Stimulated activated naive CD8-positive, alpha-beta T cell treated with anti-CD3 and anti-CD28 coated beads, Interleukin-15, Interleukin-2, amounts not matched to agents 100 U/mL and 50 U/mL, for 24 hours (primary cell): ENCODE measurements at places on chromosomes 6 and 20.
A peak's percentile ranks its signal among the peaks of the same experiment; 100 is the strongest.

- no peak for DNase-seq
Observed at GRCh38 chr20:62134735-62135231, 8.4 kb downstream of the PSMA7 start.

DNA sequence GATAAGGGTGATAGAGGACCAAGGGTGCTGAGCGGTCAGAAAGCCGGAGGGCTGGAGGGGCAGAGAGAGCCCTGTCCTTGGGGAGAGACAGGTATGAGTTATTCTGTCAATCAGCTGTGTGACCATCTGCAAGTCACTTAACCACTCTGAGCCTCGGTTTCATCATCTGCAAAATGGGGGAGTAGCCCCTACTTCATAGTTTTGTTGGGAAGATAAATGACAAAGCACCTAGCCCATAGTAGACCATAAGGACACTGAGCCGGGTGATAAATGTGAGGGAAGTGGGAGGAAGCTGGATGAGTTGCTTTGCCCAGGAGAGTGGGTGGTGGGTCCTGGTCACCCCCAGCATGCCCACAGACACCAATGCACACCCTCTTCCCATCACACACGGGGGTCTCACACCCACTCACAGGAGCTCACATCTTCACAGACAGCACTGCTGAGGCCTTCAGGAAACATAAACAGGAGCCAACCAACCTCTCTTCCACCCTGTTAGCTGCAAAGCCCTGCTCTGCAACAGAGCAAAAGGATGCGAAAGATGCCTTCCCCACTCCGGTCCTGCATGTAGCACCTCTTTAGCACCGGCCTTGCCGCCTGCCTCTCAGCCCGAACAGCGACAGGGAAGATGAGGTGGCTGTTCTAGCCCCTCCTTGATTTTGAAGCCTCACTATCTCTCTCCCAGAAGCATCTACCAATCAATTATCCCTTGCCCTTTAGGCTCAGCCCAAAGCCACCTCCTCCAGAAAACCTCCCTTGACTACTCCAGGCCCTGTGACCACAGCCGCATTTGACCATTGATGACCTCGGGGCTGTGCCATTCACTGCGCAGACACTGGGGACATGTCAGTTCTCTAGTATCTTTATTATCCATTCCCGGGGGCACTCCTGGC lies 18.9 kb downstream of the SPDEF start:
- no peak for DNase-seq

GRCh38 chr6:101830501-101831031 lies 437.1 kb downstream of the GRIK2 start:
- DNase-seq = no peak

GRCh38 chr6:30047220-30047619 lies 13.8 kb upstream of the POLR1H start:
- DNase-seq = no peak

- DNase-seq = no peak
Observed at GRCh38 chr20:35981969-35982368, 13.6 kb downstream of the CNBD2 start.

- DNase-seq = no peak
Observed at GRCh38 chr6:399785-400534, 8.4 kb downstream of the IRF4 start.

- no peak for DNase-seq
Observed at GRCh38 chr6:118804091-118804490, 89.9 kb upstream of the ASF1A start.

- no peak for DNase-seq
Observed at GRCh38 chr6:117425431-117426153, at the start of gene ROS1. Gene ROS1 (minus strand): TSS chr6:117425942. CDS start chr6:117425656, 286 bp downstream.

GRCh38 chr6:138528137-138528536 lies 28.8 kb upstream of the NHSL1 start:
- DNase-seq = no peak

GRCh38 chr6:105789935-105790334 lies 296.2 kb upstream of the PRDM1 start:
- no peak for DNase-seq

GRCh38 chr6:124964764-124965105 lies 2.5 kb downstream of the RNF217 start:
- no peak for DNase-seq

DNA sequence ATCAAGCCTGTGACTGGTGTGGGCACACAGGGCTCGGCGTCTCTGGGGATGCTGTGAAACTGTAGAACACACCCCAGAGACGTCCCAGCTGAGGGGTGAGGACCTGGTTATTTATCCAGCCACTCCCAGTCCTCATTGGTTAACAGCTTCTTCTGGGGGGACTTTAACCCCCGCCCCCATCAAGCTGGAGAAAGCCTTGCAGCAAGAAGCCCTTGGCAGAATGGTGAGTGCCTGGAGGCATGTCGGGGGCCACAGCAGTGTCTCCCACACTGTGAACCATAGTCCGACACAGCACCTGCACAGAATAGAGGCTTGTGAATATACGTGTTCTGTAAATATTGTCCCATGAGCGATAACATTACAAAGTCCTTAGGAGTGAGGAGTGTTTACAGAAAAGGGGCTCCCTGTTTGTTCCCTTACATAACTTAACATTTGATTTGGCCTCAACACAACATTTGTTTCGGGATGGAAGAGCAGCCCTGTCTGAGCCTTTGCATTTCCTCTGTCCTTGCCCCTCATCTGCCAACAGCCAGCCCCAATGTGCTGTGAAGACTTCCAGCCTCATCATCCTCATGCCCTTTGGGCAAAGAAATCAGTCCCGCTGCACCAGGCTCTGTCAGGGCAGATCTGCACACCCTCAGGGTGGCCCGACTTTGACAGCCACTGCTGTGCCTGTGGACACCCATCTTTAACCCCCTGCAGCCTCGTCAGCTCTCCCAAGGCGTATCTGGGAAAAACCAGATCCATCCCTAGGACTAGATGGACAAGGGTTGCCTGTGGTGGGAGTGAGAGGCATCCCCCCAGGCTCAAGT lies 2.2 kb upstream of the RRBP1 start:
- no peak for DNase-seq

DNA sequence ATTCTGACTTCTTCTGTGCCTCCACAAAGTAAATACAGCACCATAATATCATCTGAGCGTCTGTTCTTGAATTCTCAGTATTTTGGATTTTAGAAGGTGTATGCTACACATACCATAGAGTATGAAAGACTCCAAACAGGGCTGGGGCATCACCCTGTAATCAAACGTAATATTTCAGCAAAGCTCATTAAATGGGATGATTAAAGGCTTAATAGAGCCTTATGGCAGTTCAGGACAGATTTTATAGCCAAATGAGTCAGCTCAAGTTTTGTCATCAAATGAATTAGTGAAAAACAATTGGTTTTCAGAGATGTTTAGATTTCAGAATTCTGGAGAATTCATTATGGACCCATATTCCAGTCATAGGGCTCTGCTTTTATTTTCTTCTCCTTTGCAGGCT lies 68.9 kb downstream of the TULP4 start:
- DNase-seq = no peak

- no peak for DNase-seq
Observed at GRCh38 chr20:38671186-38671585, 53.1 kb upstream of the SLC32A1 start.

DNA sequence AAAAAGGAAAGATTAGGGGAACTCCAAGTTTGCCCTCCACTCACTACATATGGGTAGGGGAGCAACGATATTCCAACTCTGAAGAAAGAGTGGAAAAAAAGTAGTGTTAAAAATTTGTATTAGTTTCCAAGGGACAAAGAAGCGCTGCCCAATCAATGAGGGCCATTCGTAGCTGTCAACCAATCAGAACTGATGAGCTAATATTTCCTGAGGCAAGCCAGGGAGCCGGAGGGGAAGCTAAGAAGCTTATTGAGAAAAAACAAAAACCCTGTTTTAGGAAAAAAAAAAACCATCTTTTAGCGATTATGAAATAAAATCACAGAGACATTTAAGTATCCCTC lies 59.5 kb downstream of the TRIM38 start:
- peak; percentile 51 for DNase-seq

GRCh38 chr6:127115084-127115655 lies 3.3 kb upstream of the RSPO3 start:
- DNase-seq = no peak

DNA sequence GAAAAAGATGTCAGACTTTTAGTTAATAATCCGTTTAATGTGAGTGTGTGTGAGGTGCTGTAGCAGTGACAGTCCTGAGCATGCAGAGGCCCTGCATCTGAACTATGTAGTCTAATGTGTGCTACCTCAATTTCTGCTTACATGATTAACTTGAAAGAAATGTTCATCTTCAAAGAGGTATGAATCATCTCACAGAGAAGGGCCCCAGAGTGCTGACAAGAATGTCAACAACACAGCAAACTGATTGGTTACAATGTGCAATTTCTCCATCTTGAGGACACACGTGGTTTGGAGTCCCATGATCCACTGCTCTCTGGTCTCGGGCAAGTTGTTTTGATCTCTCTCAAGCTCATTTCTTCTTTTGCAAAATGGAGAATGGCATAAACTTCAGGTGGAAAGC lies 61.7 kb upstream of the EMILIN3 start:
- DNase-seq = peak; percentile 7

DNA sequence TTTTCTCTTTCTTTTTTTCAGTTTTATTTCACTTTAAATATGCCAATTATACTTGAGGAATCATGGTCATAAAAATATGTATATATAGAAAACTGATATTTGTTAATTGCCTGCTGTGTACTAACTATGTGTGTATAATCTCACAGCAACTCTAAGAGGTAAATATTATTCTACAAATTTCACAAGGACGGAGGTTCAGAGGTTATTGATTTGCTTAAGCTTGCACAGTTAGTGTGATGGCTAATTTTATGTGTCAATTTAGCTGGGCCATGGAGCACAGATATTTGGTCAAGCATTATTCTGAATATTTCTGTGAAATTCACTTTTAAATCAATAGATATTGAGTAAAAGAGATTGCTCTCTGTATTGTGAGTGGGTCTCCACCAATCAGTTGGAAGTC lies 75.7 kb upstream of the CENPW start:
- DNase-seq = no peak

DNA sequence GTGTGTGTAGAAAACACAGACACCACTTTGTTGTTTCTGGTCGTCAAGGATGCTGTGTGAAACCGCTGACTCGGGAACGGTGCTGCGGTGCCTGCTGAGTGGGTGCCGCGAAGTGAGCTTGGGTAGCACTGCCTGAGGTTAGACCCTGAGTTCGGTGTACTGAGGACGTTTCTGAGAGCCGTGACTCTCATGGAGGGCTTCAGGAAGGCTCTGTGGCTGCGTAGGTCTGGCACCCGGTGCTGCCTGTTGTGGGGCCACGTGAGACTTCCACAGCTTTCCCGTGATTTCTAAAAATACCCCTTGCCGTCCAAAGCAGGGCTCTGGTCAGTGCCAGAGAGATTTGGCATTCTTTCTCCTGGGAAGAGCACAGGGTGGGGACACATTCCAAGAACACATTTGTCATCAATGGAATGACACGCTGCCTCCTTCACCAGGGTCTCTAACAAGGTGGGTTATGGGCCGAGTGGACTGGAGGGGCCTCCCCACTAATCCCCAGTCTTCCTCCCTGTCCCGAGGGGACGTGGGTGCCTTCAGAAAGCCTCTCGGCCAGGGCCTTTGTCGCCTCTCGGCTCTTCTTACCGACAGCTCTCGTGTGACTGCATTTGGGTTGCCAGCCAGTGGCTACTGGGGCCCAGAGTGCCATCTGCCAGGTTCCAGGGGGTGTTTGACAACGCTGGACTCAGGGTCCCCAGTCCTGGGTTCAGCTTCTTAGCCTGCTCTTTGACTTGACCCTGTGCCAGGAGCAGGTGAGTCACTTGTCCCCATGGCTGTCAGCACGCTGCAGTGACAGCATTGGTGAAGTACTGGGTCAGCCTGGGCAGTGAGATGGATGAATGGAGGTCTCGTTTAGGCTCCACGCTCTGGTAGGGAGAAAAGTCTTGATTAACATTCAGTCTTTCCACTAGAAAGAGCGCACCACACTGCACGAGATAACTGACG lies 62.2 kb downstream of the SYNJ2 start:
- DNase-seq = no peak

GRCh38 chr6:166958926-166959861 lies 2.8 kb upstream of the RNASET2 start:
- peak; percentile 47 for DNase-seq

DNA sequence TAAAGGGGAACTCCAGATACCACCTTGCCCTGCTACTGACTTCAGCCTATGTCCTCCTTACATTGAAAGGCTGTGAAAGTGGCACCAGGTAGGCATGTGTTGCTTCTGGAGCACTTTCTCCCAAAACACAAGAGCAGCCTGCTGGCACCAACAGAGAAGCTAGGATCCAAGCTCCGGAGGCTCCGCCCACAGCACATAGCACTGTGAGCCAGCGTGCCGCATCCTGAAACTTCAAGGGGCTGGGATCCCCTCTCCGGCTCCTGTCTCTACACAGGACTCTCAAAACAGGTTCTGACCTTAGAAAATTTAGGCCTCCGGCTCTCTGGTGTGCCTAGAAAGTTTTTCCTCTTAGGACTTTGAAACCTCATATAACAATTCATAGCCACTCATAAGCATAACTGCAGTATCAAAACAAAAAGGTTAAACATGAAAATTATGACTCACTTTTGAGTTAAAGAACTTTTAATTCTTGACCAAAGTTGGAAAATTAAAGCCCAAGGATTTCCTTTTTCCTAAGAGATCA lies 41.1 kb downstream of the EZR start:
- no peak for DNase-seq

DNA sequence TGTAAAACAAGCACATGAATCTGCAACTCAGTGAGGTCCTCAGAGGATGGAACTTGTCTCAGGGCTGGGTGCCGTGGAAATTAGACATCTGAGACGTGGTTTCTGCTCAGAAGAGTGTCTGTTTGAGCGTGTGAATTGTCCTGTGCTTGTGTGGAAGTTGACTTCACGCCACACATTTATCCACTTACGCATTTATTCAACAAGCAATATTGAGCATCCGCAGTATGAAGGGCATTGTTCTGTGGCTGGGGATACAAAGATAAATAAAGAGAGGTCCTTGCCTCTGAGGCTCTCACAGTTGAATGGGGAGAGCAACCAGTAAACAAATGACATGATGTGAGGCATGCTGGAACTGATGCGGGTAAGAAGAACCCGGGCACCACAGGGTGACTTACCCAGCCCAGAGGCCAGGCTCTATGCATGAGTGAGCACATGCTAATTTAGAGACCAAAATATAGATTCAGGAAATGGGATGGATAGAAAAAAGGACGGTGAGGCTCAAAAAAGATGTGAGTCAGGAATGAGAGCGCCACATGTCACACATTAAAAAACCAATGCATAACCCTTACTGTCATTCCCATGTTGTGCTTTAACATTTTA lies 60.4 kb downstream of the SOBP start:
- no peak for DNase-seq

GRCh38 chr20:61321481-61321880 lies 69.4 kb downstream of the CDH4 start:
- no peak for DNase-seq

- DNase-seq = no peak
Observed at GRCh38 chr6:44843734-44844133, 456.2 kb downstream of the CDC5L start.
